ENCODE measurements at places on chromosomes 1 and 21.

DNA sequence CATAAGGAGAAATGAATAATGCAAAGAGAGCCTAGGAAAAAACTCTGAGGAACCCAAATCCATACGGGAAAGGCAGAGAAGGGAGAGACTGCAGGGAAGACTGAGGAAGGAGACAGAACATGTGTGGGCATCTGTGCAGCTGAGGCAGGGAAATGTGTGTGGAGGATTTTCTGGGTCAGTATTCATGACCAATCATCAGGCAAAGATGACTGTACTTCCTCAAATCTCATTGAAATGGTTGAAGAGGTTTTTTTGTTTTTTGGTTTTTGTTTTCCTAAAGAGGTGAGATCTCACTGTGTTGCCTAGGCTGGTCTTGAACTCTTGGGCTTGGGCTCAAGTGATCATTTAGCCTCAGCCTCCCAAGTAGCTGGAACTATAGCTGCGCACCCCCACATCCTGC, 15.7 kb downstream of the DIP2A start:
- DNase-seq = no peak

- peak; percentile 44 for DNase-seq
Measured at GRCh38 chr21:36917471-36918158, 48.9 kb downstream of the HLCS start.

DNA sequence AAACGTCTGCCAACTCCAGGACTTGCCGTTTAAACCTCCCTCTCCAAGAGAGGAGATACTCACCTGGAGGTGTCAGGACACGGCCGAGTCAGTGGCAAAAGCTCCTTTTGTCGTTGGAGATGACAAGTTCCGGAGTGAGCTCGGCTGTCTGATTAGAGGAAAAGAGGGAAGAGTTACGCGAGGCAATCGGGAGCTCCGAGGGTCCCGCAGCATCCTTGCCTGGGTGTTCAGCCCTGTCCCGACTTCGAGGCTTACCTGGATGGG, 497 bp downstream of the ID3 start:
- no peak for DNase-seq

DNA sequence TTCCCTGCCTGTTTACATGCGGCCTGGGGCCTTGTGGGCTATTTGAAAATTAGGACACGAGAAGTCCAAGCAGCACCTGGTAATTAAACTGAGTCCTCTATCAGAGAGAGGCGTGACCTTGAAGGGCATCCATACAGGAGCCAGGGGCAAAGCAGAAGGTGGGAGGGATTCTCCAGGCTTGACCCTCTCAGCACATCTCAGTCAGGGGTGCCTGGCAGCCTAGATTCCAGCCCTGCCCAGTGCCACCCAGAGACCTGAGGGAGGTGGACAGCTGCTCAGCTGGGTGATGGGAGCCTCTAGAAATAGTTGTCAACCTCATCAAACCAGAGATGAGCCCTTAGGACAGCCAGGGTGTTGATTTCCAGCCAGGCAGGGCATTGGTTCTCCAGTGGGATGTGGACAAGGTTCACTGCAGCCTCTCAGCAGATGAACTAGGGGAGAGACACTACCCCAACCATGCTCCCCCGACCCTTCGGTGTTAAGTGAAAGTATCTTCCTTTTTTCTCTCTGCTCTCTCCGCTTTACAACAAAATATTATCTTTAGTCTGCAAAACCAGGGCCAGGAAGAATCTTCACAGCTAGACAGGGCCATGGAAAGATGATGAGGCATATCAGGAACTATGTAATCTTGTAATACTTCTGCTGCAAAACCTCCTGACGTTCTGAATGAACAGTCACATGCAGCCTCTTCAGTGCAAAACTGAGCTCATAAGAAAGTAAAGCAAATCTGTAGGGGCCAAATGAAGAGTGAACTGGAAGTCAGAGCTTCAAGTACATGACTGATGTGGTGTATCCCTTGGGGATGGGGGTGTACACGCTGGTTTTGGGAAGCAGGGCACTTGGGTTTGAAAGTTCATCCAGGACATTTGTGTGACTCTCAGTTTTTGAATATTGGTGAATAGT, 35.9 kb upstream of the ATP5PO start:
- no peak for DNase-seq

- DNase-seq = no peak
Measured at GRCh38 chr1:22588899-22589422, 25.7 kb downstream of the EPHA8 start.

DNA sequence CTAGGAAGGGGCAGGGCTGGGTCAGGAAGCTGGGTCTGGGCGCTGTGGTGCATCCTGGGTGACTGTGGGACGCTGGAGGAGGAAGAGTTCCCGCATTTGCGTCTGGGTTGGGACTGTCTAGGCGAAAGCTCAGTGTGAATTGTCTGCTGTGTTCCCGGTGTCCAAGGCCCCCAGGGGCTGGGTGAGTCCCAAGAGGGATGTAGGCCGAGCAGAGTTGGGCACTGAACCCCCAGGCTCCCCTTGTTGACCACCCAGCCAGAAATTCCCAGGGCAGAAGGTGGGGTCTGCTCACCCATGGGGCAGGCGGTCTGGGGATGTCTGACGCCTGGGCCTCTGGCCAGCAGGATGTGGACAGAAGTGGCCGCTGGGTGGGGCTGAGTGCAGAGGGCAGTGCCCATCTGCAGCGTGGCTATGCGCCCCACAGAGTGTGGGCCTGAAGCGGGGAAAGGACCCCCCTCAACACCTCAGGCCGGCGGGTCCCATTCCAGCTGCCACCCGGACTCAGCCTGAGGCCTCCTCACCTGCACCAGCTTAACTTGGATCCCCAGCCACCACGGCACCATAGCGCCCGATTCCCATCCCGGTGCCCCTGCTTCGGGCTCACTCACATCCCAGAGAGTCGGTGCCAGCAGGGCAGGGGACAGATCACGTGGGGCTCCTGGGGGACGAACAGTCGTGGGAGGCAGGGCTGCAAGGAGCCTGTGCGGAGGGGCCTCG, 37.0 kb upstream of the POFUT2 start:
- peak; percentile 92 for DNase-seq
